Effector CD4-positive, alpha-beta T cell (primary cell): ENCODE measurements at places on chromosomes 1 and 21.

DNA sequence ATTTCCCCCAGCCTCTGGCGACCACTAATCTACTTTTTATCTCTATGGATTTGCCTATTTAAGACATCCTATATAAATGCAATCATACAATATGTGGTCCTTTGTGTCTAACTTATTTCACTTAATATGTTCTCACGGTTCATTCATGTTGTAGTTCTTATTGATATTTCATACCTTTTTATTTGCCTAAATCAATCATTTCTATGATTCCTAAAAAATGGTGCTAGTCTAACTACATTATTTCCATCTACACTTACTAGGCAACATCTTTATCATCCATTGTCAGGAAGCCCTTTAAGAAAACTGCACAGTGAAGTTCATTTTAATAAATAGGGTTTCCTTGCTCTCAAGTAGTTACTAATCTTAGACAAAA is 380 bp upstream of the FBXO28 start:
- no peak for DNase-seq

DNA sequence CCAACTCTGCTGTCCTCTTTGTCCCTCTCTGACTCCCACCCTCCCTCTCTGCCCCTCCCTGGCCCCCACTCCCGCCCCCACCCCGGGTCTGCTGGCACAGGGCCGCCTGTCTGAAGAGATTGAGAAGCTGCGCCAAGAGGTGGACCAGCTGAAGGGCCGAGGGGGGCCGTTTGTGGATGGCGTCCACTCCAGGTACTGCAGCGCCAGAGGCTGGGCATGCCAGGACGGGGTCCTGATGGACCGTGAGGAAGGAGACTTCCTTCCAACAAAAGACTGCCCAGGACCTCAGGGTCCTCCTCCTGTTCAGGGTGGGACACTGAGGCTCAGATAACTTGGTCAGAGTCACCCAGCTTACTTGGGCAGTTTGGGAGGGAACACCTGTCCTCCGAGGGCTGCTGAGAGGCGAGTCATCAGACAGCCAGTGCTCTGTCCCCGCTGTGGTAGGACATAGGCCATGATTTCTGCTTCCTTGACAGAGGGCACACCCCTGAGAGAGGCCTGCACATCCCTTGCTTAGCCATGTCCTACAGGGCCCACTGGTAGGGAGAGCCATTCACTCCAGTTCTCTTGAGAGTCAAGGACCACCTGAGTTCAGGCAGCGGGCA is 23.4 kb downstream of the PPFIA4 start:
- no peak for DNase-seq

DNA sequence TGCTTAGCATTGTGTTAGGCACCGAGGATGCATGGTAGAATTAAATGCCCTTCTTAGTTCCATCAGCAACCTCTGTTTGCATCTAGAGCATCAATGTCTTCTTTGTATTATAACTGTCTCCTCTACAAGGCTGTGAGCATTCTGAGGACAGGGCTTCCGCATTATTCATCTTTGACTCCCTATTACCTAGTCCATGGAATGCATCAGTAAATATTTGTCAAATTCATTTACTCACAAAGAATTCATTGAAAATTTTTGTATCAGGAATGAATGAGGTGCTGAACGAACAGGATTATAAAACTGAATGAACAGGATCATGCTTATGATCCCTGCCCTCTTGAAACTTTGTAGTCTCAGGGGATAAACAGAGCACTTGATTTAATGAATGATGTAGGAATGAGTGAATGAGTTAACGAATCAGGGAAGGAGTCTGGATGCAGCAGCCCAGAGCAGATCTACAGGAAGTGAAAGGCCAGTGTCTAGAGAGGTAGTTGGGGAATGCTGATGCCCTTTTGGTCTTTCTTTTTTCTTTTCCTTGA is 2.8 kb downstream of the RHBDL2 start:
- DNase-seq, result no peak

DNA sequence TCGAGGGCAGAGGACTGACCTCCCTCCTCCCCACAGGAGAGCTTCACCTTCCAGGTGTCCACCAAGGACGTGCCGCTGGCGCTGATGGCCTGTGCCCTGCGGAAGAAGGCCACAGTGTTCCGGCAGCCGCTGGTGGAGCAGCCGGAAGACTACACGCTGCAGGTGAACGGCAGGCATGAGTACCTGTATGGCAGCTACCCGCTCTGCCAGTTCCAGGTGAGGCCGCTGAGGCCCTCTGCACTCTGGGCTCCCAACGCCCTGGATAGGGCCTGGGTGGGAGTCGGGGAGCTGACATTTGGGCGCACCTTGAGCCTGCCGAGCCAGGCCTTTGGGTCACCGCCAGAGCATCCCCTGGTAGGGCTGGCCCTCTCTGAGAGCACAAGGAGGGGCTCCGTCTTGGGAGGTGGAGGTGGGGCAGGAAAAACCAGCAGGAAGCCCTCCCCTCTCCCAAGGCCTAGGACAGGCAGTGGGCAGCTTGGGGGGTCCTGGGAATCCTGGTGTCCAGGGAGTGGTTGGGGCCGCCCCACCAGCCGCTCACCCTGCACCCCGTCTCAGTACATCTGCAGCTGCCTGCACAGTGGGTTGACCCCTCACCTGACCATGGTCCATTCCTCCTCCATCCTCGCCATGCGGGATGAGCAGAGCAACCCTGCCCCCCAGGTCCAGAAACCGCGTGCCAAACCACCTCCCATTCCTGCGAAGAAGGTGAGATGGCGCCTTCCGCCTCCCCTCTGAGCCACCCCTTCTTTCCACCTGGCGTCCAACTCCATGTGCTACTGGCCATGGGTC is 65.1 kb downstream of the PIK3CD start:
- no peak for DNase-seq

DNA sequence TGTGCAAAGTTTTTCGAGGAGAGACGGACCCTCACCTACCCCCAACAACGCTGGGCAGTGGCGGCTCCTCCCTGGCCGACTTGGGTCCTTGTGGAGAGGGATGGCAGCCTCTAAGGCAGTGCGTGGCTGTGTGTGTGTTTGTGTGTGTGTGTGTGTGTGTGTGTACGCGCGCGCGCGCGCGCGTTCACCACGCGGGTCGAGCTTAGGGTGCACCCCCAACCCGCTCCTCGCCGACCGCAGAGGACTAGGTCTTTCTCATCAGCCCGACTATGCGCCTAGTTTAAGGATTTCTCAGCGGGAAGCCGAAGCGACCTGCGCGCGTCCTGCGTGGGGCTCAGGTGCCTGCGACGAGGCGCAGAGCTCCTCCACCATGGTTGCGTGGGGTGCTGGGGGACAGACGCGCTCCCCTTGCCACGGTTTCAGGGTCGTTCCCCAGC is 940 bp downstream of the SOX13 start:
- no peak for DNase-seq
